ENCODE measurements at places on chromosomes 7 and 10. TPM values are rescaled to one million over a fixed set of nuclear protein-coding genes. Genes with fewer than 3 reads are reported as not detected.

GIMAP7 gene
- 13.0 TPM for total RNA-seq

DNA sequence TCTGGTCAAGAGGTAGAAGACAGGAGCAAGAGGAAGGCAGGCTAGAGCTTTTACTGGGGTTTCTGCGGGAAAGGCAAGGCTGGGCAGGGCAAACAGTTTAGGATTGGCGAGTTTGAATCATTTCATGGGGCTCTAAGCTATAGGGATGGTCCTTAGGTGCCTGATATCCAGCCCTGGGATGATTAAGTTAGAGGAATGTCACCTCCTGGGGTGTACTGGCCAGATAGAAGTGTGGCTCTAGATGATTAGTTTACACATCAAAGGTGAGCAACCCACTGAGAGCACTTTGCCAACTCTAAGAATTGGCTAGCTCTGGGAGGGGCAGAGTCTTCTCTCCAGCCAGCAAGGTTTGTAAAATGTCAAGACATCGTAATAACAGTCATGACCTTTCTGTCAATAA is 52.4 kb downstream of the ZNF365 start:
- no peak for DNase-seq

TMEM184A gene
- 0.08 TPM for total RNA-seq

- no peak for DNase-seq
These were observed 19.7 kb downstream of the UBTD1 start for GRCh38 chr10:97518301-97519043.

PPP3CB gene
- 61.6 TPM for total RNA-seq

GRCh38 chr10:121265360-121266123 is 332.7 kb downstream of the FGFR2 start:
- no peak for DNase-seq

- no peak for DNase-seq
These were observed 117.5 kb downstream of the NRF1 start for GRCh38 chr7:129728875-129729467.

- no peak for DNase-seq
These were observed 170.7 kb upstream of the DKK1 start for GRCh38 chr10:52143338-52143737.

DNA sequence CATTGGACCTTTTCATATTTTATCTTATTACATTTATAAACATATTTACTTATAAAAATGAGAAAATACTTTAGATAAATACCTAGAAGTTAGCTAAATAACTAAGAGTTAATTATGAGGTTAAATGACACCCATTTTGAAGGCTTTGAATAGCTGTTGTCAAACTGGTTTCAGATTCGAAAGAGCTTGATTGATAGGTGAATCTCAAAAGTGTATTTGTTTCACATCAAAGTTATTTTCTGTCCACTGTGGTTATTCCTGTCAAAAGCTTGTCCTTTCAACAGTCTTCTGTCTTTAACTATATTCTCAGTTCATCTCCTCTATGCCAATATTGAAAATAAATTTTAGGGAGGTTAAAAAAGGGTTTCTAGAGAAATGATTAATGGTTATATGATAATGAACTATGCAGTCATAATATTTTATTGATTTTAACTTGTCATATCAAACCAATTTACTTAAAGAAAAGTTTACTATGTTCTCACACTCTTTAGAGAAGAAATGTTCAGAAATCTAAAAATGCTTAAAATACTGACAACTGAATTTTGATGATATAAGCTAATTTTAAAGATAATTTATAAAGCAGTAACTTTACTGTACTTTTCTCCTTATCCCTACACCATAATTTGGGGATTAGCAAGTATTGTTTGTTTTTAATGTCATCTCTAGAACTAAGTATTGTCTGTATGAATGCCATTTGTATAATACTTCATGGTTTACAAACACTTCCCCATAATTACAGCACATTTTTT is 72.0 kb upstream of the FOXP2 start:
- DNase-seq = no peak

GRCh38 chr10:17523917-17524316 is 69.5 kb upstream of the ST8SIA6 start:
- no peak for DNase-seq

DNA sequence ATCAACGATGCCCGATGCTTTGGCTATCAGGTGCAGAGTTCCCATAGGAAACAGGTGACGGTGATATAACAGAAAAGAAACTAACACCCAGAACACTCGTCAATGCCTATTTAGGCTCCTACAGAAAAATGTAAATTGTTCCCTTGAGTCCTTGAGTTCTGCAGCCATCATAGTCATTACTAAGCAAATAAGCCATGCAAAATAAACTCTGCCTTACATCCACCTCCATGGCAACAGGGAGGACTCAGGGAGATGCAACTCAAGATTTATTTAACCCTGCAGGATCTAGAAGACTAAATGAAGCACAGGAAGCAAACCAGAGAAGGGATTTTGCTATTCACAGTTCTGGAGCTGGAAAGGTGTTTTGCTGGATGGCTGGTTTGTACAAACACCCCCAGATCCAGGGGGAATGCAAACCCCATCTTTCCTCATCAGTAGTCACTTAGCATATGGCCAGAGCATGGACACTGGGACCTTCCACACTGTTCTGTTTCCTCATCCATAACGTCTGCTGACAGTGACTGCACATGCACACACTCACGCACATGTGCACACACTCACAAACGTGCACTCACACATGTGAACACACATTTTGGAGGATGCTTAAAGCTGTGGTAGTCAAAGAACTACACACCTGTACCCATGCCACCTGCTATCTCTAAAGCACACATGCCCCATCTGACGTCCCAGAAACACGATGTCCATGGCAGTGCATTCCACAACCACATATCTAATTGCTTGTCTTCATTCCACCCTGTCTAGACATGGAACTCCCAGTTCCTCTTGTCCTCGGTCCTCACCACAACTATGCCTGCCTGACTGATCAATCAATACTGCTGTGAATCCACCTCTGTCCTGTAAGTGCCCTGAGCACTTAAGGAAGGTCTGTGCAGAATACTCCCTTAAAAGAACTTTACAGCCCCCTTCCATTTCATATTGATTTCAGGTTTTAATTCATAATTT is 178.2 kb downstream of the COBL start:
- DNase-seq = no peak

OLAH gene
- total RNA-seq = not detected

VWC2 gene
- 8.2 TPM for total RNA-seq

UROS gene
- 69.5 TPM for total RNA-seq

- DNase-seq = no peak
These were observed 27.4 kb upstream of the CAPZA2 start for GRCh38 chr7:116834815-116835504.

DNA sequence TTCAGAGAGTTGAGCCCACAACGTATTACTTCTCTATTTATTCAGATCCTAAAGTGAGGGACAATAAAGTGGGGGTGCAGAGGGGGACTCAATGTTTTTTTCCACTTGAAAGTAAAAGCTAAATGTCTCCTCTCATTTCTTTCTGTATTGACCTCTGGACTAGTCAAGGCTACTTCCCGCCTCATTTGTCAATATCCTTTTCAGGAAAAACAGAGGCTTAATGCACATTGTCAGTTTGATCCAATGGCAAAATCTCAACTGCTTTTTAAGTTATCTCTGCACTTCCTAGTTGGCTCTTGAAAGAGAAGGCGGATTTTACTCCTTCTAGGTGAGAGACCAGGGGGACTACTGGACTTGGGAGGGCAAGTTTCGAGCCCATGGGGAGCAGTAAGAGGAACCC is 56.4 kb downstream of the HIPK2 start:
- DNase-seq = no peak

CCDC172 gene
- total RNA-seq = not detected

DNA sequence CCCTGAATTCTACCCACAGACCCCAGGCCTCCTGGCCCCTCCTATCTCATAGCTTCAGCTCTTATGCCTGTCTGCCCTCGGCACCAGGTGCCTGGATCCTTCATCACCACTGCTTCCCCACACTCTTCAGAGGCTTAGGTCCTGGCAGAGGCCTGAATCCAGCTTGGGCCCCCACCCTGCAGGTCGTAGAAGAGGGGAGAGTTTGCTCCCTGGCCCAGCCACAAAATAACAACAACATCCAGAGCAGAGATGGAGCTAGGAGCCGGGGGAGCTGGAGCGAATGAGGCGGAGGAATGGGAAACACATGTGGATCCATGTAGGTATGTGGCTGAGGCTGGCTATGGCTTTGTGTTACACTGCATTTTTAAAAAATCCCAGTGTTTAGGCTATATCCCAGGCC is 7.8 kb upstream of the OPN4 start:
- no peak for DNase-seq

DNA sequence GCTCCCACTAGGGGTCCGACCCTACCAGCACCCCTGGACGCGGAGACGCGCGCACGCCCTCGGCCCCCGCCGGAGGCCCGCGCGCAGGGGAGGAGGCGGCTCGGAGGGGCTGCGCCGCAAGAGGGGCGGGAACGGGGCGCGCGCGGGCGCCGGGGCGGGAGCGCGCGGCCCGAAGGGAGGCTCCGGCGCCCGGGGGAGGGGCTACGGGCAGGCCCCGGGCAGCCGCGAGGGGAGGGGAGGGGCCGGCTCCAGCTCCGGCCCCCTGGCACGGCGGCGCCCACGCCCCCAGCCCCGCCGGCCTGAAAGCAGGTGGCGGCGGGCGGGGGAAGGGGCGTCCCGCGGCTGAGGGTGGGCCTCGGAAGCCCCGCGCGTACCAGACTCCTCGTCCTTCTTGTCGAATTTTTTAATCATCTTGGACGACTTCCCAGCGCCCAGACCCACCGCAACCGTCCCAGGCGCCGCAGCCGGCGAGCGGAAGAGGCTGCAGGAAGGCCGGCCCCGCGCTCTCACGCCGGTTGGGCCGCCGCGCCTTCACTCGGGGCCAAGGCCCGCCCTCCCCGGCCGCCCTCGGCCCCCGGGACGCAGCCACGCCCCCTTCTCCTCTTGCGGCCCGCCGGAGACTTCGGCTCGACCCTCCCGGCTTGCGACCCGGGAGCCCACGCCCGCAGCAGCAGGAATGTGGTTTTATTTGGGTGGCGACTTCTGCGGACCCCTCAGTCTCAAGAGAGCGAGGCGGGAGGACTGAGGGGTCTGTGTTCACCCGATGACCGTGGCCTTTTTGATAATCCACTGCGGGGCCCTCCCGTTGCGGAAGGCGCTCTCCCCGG is at the start of gene COPG2:
COPG2 (minus strand) TSS at position 491 of the 827 bp plus-strand sequence; CDS start at position 411, 80 bp downstream.
- DNase-seq = peak; percentile 92

DNA sequence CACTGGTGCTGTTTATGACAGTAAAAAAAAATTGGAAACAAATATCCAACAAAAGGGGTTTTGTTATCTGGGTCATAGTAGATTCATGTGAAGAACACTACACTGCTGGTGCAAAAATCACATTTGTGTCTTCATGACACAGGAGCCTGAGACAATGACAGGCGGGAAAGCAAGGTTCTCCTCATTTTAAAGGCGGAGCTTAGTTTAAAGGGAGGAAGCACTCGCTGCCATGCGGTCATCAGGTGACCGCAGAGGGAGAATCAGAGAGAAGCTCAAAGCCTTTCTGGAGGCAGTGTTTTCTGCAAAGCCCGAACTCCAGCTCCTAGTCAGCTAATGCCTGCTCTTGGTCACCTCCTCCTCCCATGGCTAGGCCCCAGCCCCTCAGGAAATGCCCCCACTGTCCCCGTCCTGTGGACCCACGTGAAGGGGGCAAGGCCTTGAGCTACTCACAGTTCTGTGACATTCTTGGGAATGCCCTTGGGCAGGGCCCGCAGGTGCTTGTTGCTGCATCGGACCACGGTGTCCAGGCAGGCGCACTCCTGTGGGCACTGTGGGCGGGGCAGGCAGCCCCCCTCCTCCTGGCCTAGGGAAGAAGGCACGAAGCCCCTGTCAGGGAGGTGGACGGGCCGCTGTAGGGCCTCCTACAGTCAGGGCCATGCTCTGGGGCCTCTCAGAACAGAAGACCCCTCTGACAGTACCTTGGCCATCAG is 146.1 kb downstream of the SLIT1 start:
- no peak for DNase-seq

DNA sequence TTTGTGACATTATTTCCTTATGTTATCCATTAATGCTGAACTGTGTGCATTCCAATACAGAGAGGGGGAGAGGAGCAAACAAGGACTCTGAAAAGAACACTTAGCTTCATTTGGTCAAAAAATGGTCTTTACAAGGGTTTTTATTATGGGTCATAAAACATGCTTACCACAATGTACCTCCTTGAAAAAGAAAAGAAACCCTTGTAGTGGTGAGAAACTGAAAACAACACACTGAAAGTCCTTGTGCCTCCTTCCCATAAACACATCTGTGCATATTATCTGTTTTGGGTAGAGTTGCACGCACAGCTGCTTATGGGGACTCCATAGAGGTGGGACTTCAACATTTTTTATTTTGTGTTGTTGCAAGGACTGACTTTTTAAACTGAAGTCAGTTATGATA is 98.7 kb downstream of the CDK6 start:
- DNase-seq = no peak

- DNase-seq = no peak
These were observed 94.8 kb downstream of the CHN2 start for GRCh38 chr7:29289156-29290021.

Data from cardiac septum (tissue), 1 donor.